ENCODE measurements at places on chromosomes 3 and 15.

GRCh38 chr15:86317384-86317740 is 237.7 kb downstream of the AGBL1 start:
- no peak for DNase-seq

DNA sequence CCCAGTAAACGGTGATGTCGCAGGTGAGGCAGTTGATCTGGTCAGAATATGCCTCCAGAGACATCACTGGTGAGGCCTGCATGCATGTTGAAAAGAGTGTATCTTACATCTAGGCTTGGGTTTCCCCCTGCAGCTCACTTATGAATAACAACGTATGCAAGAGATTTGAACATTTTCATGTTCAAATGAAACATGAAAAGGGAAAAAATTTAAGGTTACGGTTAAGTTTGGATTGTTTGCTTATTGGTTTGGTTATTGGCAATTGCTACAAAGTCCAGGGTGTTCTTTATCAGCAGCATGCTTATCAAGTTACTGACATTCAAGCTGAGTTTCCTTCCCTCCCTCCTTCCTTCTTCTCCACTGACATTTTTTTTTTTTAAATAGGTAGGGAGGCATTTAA is 123.2 kb downstream of the IGF1R start:
- no peak for DNase-seq

DNA sequence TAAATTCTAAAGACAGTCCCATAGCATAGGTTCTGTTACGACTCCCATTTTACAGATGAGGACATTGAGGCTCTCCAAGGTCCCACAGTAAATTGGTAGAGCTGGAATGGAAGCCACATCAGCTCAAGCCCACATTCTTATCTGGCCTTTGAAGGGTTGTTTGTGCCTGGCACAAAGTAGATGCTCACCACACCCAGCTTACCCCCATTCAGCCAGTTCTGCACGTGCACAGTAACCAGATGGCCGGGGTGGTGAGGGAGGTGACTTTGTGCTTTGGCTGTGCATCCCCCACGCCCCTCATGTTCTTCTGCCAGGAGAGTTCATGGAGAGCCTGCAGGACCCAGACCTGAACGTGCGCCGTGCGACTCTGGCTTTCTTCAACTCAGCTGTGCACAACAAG is 16.2 kb downstream of the RPL32 start:
- DNase-seq = no peak

DNA sequence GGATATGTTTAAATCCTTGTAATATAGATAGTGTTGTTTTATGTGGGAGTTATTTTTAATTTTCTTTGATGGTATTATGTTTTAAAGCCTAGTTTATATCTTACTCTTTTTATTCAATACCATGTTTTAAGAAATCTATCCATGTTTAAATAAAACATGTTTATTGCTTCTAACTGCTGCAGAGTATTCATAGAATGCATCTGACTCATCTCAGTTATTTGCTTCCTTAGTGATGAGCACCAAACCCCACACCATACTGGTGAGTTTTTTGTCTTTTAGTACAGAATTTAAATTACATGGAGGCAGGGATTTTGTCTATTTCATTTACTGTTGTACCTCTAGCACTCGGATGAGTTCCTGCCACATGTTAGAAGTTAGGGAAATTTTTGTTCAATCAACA is 209.2 kb downstream of the NSUN3 start:
- no peak for DNase-seq

GRCh38 chr3:89504432-89504831 is 397.0 kb downstream of the EPHA3 start:
- DNase-seq = no peak

GRCh38 chr3:112373924-112374323 is 41.0 kb downstream of the CD200 start:
- DNase-seq = no peak

DNA sequence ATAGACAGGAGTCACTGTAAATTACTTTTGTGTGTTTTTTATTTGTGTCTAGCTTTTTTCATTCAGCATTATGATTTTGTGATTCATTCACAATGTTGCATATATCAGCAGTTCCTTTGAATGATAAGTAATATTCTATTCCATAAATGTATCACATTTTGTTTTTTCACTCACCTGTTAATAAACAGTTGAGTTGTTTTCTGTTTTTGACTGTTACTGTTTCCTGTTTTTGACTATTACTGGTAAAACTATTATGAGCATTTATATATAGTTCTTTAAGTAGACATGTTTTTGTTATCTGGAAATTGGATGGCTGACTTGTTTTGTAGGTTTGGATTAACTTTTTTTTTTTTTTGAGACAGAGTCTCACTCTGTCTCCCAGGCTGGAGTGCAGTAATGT is 138.4 kb downstream of the RSRC1 start:
- DNase-seq = no peak

DNA sequence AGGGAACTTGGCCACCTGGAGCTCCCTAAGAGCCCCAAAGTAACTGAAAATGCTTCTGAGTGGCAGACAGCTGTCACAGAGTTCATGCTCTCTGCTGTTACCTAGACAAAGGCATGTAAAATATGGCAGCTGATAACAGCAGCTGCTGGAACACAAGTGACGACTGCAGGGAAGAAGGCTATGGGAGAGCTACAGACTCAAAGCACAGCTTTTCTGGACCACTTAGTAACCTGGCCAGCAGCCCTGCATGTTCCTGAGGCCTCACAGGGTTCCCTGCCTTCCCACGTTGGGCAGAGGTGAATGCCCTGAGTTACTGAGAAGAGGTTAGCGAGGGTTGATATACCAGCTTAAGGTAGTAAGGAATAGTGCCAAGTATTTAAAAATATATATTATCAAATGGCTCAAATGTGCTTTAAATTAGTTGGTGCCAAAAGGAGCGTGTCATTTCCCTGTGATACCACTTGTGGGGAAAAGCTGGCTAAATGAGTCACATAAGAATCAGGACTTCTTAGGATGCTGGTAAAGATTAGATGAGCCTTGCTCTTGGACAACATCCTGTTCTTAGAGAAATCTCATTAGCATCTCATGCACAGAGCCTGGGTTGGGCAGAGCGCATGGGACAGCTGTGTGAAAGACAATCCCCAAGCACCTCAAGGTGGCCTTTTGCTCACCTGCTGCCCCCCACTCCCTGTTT is 76.4 kb upstream of the SCN5A start:
- no peak for DNase-seq

DNA sequence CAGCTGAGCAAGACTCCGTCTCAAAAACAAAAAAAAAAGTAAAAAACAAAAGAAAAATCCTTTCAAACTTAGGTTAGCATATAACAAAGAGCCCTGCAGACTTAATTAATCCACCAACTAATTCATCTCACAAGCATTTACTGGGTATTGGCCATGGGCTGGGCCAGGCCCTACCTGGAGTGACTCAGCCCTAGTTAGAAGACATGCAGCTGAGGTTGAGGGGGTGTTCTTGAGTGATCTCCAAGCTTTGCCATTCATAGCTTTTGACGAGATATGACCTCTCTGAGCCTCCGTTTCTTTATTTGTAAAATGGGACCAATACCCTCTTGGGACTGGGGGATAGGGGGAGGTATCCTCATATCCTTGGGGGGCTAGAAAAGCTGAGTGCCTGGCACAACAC is 7.8 kb downstream of the FBXL22 start:
- DNase-seq = no peak

GRCh38 chr3:180626844-180627243 is 24.9 kb downstream of the TTC14 start:
- DNase-seq = no peak

DNA sequence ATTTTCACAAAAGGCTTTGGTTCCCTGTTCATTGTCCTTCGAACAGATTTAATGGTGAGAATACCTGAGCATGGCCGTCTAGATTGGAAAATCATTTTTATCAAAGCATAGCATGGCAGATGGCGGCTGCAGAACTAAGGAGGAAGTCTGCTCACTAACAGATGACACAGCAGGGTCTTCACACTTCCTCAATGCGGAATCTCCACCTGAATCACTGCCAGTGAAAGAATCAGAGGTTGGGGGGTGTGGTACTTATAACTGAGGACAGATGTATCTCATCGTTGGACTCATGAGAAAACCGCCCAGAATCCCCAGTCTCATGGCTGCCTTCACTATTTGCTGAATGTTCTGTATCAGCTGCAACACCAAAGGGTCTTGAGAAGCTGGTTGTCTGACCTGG is 31.6 kb upstream of the PYGO1 start:
- DNase-seq = no peak

- no peak for DNase-seq
Observed at GRCh38 chr3:64884536-64884935, 196.7 kb upstream of the ADAMTS9 start.

DNA sequence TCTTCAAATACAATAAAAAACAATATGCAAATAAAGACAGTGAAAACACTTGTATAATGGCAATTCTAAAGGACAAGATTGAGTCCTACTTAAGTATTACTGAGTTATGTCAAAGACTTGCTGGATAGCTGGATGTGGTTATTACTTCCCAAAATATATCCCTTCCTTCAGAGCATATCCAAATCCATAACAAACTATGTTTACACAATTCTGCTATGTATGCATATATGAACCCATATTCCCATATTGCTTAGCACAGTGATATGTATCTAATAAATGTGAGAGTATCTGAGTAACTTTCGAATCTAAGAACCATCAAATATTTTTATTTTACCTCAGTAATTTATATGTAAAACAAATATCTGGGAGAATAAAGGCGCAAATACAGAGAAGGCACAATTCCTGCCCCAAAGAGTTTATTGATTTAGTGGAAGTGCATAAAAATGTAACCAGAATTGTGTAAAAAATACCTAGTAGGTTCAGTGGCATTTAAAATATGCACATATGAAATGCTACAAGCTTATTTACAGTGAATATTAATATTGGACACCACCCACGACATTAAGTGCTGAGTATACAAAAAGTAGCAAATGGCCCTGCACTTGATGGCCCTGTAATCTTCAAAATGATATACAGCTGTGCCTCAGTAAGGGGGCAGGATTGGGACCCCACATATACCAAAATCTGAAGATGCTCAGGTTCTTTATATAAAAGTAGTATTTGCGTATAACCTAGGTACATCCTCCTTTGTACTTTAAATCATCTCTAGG is 37.1 kb downstream of the TMEM212 start:
- DNase-seq = no peak

DNA sequence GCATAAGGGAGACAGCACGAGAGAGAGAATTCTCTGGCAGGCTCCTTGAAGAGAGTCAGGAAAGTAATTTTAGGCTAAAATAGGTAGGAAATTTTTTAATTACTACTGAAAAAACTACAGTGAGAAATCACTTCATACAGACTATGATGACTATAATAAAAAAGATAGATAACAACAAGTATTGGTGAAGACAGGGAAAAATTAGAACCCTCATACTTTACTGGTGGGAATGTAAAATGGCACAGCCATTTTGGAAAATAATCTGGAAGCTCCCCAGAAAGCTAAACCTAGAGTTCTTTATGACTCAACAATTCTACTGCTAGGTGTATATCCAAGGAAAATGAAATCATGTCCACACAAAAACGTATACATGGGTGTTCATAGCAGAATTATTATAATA is 2.1 kb upstream of the HDC start:
- DNase-seq = no peak

DNA sequence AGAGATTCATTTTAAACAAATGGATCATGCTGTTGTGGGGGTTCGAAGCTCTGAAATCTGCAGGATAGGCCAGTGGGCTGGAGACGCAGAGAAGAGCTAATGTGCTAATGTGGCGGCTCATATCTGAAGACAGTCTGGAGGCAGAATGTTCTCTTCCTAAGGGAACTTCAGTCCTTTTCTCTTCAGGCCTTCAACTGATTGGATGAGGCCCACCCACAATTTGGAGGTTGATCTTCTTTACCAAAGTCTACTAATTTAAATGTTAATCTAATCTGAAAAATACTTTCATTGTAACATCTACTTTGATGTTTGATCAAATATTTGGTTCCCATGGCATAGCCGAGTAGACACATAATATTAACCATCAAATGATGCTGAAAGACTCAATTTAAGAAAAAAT is 940.2 kb downstream of the ROBO1 start:
- no peak for DNase-seq

DNA sequence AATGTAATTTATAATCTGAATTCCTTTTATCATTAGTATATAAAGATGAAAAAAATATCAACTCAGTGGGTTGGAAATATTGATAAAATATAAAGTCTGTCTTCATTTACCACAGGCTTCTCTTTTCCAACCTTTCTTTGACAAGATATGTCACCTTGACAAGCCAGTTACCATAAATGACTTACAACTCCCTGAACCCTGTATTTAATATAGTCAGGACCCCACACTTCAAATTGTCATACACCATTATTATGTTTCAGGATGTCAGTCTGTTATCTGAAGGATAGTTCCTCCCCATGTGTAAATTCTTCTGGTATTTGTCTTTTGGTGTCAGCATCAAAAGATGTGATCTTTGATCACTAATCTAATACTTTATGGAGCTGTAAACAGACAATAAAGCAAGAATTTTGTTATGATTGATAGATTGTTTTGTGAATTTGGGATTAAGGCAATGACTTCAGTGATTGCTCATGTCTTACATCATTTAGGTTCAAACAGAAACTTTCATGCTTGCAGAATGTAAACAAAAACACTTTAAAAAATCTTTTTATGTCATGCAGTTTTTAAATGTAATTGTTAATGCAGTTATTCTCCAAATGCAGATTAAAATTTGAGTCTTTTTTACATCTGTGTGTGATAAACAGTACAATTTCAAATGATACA is 503.5 kb upstream of the BCHE start:
- no peak for DNase-seq

DNA sequence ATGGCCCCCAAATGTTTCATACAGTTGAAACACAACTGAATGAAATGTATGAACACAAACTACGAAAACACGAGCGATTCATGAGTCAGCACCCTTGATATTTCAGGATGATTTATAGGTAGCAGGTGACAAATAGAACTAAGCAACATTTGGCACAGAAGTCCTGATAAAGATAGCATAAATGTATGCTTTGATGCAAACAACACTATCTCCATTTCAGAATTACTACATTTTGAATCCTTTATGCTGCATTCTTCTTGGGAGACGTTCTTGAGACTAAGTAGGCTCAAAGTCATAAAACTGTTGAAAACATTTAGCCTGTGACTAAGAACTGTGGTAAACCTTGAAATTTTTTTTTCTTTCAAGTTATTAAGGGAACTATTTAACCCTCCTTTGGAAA is 200.3 kb upstream of the ICE2 start:
- DNase-seq = no peak

GRCh38 chr3:103794656-103795055 is 1359.8 kb downstream of the ZPLD1 start:
- DNase-seq = no peak

GRCh38 chr3:64131725-64132469 is 93.4 kb downstream of the PRICKLE2 start:
- DNase-seq = no peak

DNA sequence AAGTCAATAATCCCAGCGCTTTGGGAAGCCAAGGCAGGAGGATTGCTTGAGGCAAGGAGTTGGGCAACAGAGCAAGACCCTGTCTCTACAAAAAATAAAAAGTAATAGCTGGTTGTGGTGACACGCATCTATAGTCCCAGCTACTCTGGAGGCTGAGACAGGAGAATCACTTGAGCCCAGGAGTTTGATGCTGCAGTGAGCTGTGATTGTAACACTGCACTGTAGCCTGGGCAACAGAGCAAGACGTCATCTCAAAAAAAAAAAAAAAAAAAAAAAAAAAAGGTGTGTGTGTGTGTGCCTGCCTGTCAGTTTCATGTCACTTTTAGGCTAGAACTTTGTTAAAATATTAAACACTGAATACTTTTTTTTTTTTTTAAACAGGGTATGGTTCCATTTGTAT is 28.4 kb downstream of the DNAJC19 start:
- DNase-seq = no peak
